ENCODE measurements at places on chromosomes 5 and 9. TPM values are rescaled to one million over a fixed set of nuclear protein-coding genes. Genes with fewer than 3 reads are reported as not detected.

OR1J2 gene
- not detected for total RNA-seq

IFNA21 gene
- not detected for total RNA-seq

SH3GL2 gene
- 0.72 TPM for total RNA-seq

DMRT3 gene
- total RNA-seq = not detected

CERT1 gene
- total RNA-seq = 28.0 TPM

S1PR3 gene
- 39.2 TPM for total RNA-seq
